ENCODE measurements at places on chromosomes 6 and 20.

DNA sequence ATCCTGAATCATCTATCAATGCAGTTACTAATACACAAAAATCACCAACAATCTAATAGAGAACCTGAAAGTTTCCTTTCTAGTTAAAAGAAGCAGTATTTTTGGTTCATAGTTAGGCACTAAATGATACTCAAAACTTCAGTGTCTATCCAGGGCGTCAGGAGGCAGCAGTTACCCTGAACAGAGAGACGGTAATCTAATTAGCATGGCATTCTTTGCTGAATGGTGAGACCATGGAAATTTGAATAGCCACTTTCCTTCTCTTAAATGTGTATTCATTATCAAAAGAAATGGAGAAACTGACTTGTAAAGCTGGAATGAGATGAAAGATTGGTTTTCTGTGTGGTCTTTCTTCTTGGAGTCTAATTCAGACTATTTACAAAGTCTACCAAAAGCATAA is 146.6 kb upstream of the BMP5 start:
- no peak for DNase-seq

DNA sequence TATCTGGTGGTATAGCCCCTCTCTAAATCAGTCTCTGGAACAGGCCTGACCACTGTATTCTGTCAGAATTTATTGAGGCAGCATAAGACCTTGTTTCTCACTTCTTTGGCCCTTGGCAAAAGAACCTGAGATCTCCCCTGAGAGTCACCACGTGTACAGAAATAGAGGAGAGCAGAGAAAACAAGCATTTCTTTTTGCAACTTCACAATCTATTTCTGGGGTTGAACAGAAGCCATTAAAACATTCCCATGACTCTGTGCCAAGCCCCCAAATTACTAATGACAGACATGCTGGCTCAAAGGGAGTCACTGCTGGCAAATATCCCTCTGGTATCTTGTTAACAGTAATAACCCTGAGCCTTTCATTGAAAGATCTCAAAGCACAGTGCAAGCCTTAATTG is 395.3 kb downstream of the MAFB start:
- no peak for DNase-seq

DNA sequence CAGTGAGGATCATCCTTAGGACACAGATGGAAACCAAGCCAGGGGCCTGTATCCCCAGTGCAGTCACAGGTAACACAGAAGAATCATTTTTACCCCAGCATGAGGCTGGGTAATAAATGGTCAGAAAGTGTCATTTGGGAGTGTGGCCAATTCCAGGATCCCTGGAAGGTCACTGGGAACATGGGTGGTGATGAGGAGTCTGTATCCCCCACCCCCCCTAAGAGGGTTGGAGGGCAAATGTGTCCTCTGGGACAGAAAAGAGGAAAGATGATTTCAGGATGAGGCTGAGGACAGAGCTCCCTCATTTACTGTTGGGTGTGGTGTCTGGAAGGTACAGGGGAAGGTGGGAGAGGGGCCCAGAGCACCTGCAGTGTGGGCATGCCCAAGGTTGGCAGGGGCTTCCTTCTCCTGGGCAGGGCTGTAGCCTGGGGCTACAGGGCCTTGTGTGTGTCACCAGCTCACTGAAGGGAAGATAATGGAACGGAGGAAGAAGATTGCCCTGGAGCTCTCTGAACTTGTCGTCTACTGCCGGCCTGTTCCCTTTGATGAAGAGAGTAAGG is 34.5 kb downstream of the PLCG1 start:
- no peak for DNase-seq

DNA sequence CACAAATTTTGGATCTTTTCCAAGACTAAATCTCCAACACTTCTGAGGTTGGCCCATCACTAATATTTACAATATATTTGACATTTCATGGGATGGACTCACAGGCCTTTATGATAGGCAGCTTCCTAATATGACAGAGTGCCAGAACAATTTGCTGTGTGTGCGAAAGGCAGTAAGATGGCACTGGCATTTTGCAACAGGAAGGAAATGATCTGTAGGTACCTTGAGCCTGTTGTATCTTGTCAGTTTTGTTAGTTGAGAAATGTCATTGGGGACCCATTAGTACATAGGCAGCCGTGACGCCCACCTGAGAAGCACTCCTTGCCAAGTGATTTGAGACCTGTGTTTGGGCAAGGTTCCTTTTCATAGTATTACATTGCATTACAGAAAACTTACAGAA is 153.4 kb upstream of the HEY2 start:
- no peak for DNase-seq

DNA sequence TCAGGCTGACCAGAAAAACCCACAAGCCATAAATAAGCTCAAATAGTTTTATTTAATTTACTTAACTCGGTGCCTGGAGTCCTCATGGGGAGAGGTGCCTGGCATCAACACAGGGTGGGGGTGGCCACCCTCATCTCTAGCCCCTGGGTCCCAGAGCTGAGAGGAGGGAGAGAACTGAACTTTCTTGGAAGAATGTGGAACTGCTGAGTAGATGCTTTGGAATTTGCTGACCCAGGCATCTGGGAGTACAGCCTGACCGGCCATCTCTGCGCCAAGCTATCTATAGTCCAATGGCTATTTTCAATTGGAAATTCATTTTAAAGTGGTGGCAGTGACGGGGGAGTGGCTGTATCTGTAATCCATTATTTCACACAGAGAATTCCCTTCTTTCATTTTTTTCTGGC is 104.8 kb downstream of the CDH26 start:
- no peak for DNase-seq

- peak; percentile 62 for DNase-seq
Observed at GRCh38 chr20:25052255-25053194, 5.4 kb downstream of the ACSS1 start.
